Muscle of arm (tissue), 14 donors: ENCODE measurements at places on chromosomes 1 and 21. TPM values are rescaled to one million over a fixed set of nuclear protein-coding genes. Genes with fewer than 3 reads are reported as not detected.

KCNJ9 gene
- polyA plus RNA-seq: 0.19 TPM

LRRC42 gene
- 23.2 TPM for polyA plus RNA-seq

MTOR gene
- 33.1 TPM for polyA plus RNA-seq

PLA2G2E gene
- polyA plus RNA-seq: not detected

GOLT1A gene
- 14.0 TPM for polyA plus RNA-seq

OR2L3 gene
- not detected for polyA plus RNA-seq

TBX15 gene
- 64.6 TPM for polyA plus RNA-seq

TAL1 gene
- 3.0 TPM for polyA plus RNA-seq

ZNF593OS gene
- 1.1 TPM for polyA plus RNA-seq

CRYAA gene
- polyA plus RNA-seq: not detected

PRAMEF6 gene
- polyA plus RNA-seq: not detected

LCE2C gene
- not detected for polyA plus RNA-seq

DMRTA2 gene
- polyA plus RNA-seq: 0.07 TPM

COL8A2 gene
- polyA plus RNA-seq: 14.7 TPM
